ENCODE measurements at places on chromosomes 13 and 19.
A peak's percentile ranks its signal among the peaks of the same experiment; 100 is the strongest.

- no peak for DNase-seq
These were observed 103.7 kb downstream of the LACC1 start for GRCh38 chr13:43983373-43983772.

DNA sequence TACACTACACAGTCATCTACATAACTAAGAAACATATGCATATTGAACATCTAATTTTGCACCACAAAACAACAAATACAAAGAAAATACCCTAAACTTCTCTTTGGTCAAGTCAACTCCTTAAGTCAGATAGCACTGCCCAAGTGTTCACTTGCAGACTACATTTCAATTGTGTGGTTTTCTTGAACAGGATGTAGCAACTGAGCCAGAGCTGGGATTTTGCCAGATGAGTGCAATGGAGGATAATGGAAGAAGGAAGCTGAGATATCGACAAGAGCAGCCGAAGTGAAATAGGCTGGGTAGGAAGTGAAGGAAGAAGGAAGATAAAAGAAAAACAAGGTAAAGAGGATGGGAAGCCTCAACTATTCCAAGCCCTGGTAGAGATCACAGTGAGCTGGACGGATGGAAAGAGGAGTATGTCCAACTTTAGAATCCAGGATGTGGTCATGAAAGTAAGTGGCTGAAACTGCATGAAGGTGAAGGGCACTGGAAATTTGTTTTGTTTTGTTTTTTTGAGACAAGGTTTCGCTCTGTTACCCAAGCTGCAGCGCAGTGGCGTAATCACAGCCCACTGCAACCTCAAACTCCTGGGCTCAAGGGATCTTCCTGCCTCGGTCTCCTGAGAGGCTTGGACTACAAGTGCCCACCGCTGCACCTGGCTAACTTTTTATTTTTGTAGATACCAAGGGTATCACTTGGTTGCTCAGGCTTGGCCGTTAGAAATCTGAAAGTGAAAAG is 15.0 kb downstream of the NUFIP1 start:
- no peak for DNase-seq

DNA sequence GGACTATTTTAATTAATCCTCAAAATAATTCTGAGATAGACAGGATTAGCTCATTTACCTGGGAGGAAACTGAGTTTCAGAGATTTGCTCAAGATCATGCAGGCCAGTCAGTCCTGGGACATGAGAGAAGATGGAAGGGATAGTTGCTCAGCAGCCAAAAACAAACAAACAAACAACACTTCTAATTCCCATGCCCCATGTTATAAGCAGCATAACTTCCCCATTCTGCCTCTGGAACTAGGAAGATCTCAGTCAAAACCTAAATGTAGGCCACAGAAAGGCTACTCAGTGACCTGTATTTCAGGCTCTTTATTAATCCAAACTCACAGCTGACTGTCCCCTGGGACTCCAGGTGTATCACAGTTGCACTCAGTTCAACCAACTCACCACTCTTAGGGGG is 489.2 kb upstream of the NBEA start:
- no peak for DNase-seq

GRCh38 chr19:13163609-13164342 is 13.6 kb downstream of the IER2 start:
- DNase-seq: no peak

- DNase-seq: no peak
These were observed 5.6 kb downstream of the LILRB4 start for GRCh38 chr19:54668353-54668752.

- DNase-seq: no peak
These were observed 918 bp upstream of the FUZ start for GRCh38 chr19:49814010-49814409.

DNA sequence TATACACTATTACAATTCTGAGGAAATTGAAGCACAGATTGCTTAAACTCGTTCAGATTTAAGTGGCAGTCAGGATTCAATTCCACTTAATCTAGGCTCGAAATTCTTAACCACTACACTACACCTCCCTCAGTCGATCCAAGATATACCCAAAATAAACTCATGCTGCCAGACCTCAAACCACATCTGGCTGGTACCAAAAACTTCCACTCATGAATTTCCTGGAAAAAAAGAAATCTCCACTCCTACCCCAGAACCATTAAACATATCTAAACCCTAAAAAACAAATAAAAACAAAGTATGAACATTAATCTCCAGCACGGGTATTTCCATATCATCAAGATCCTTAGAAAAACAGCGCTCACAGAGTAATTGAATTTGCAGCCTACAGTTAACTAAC is 1.1 kb downstream of the ZFP30 start:
- no peak for DNase-seq

DNA sequence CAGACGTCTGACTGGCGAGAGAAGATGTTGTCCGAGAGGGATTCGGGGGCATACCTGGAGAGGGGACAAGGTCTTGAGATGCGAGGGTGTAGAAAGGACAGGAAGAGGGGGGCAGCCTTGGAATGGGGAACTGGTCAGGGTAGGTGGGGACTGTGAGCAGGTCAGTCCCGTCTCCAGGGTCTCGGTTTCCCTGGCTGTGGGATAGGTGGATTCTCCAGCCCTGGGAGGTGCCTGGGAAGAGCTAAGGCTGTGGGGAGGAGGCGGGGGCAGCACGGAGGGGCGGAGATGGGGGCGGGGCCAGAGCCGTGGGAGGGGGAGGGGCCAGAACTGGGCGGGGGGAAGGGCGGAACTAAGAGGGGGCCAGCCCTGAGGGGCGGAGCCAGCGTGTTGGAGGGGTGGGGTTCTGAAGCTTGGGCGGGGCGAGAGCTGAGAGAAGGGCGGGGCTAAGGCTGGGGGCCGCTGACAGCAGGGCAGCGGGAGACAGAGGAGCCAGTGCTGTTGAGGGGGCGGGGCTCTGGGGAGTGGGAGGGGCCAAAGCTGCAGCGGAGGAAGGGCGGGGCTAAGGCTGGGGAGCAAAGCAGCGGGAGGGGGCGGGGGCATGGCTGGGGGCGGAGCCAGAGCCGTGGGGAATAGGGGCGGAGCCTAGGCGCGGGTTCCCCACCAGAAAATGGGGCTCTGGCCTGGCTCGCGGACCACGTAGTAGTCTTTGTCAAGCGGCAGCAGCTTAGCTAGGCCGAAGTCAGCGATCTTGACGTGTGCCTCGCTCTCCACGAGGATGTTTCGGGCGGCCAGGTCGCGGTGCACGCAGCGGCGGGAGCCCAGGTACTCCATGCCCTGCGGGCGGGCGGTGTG is 9.5 kb upstream of the INSL3 start:
- DNase-seq: no peak

GRCh38 chr13:98741741-98742435 is 10.6 kb downstream of the SLC15A1 start:
- no peak for DNase-seq

- peak; percentile 25 for DNase-seq
These were observed 9.1 kb downstream of the ZNF653 start for GRCh38 chr19:11496391-11497163.

DNA sequence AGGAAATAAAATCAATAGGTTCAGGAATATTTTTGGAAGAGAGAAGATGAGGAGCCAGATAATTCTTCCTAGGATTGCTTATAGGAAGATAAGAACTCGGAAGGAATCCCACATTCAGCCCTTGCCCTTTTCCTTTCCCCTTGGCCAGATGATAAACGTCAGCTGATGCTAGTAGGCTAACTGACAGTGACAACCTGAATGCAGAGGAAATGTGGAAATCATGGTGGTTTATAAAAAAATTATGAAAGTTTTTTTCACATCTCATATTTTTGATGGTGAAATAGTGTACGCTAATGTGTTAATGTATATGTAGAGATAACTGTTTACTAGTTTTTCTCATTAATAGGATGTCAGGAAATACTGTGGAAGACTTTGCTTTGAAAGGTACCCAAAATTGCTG is 56.9 kb downstream of the EDNRB start:
- DNase-seq: no peak

- DNase-seq: peak; percentile 32
These were observed 3.4 kb downstream of the DMKN start for GRCh38 chr19:35509861-35510625.

- DNase-seq: no peak
These were observed 158.1 kb downstream of the ZIC5 start for GRCh38 chr13:99813336-99814095.

DNA sequence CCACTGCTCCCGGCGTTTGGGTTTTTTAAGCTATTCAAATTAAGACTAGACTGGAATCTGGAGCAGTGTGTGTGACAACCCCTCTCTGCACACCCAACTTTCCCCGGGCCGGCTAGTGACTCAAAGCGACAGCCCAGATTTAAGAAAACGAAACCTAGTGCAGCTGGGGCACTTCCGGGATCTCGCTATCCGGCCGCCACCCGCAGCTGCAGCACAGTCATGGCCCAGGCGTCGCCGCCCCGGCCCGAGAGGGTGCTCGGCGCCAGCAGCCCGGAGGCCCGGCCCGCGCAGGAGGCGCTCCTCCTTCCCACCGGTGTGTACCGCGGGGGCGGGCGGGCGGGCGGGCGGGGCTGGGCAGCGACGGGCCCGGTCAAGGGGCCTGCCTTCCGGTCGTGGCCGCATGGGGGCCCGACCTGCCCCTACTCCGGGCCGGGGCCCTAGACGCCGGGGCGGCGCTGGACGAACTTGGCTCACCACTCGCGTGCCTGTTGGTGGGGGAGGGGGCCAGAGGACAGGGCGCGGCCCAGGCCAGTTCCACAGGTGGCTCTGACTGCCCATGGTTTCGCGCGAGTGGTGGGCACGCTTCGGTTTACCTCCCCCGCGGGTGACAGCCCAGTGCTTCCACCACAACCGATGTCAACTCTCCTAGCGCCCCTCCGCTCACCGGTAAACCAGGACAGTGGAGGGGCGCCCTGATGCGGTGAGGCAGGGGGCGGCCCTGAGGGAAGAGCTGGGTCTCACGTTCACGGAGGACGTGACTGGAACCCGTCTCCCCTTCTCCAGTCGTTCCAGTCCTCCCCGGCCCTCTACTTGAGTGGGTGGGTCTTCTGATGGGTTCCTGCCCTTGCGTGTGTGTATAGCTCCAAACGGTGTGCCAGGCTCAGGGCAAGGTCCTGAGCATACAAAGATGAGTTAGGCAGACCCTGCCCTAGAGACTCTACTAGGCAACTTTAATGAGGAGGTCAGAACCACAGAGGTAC is at the start of gene PHF11:
Gene PHF11, plus strand, starts transcription at position 171 of the 980 bp plus-strand sequence. Its CDS starts 49 bp downstream, at position 220.
- DNase-seq: peak; percentile 85

DNA sequence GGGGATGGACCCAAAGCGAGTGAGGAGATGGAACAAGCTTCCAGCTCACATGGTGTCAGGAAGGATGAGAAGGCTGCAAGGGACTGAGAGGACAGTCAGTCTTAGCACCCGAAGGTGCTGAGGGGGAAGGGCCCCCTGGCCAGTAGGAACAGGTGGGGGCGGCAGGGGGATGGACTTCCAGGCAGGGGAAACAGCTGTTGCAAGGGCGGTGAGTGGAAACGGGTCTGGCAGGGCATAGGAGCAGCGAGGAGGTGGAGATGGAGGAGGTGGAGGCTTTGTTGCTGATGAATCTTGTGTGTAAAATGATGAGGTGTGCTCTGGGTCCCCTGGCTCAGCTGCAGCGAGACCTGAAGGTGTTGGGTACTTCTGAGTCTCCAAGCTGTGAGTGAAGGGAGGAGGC is 1.2 kb downstream of the MAP1S start:
- DNase-seq: no peak

GRCh38 chr13:97492684-97493371 is 58.9 kb downstream of the RAP2A start:
- DNase-seq: no peak

GRCh38 chr19:48487948-48488347 is 18.8 kb downstream of the CYTH2 start:
- DNase-seq: no peak

GRCh38 chr13:91661692-91662490 is 263.5 kb downstream of the GPC5 start:
- DNase-seq: no peak

DNA sequence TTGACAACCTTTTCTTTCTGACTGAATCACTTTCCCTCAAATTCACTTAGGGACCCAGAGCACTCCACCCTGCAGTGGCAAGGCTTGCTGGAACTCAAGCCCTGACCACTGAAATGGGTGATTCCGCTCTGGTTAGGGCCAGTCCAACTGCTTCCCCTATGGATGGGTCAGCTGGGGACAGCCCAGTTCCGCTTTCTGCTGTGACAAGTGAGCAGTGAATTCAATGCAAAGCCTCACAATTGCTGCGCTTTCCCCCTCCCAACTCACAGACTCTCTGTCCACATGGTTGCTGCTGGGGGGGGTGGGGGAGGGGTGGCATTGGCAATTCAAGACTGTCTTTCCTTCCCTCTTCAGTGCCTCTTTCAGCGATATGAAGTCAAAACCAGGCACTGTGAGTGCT is 18.7 kb downstream of the CD70 start:
- no peak for DNase-seq

DNA sequence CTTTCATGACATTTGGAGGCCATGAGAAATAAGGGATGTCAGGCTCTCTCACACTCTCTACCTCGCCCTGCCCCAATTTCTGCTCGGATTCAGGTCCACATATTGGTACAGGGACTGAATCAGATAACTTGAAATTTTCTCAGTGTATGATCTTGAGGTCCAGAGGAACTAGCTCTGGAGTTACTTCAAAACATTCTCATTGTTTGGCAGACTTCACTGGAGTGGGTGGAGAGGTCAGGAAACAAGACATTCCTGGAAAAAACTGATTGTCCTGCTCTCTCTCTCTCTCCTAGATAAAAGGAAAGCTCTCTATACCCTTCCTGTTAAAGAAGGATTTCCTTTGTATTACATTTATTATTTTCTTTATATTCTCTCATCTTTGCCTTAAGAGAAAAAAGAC is 428.1 kb upstream of the DACH1 start:
- DNase-seq: no peak

DNA sequence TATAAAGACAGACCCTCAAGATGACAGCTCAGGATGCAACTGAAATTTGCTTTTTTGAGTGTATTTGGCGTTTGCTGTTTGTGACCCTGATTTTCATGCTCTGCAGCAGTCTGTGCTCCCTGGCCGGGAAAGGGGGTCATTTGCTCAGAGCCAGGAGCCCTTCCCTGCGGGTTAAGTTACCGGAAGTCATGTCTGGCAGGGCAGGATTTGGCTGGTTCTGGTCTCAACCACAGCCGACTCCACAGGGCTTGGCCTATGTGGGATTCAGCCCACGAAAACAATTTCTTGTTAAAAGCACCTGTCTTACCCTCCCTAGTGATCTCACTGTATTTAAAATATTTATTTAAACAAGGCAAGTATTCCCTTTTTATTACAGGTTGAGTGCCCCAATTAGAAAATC is 22.6 kb downstream of the MCF2L start:
- no peak for DNase-seq

DNA sequence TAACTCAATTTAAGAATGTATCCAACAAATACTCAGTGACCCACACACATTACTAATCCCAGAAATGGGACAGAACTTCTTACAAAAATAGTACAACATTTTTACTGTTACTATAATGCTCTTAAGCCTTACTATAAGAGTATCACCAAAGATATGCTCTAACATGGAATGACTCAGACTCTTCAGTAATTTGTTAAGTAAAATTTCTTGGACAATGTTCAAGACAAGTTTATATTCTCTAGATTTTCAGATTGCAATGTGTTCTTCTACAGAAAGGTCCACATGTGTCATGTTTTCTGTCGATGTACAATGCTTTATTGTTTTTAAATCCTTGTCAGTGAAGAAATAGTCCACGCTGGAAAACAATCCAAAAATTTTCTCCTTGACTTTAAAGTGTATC is 66.3 kb upstream of the RFXAP start:
- no peak for DNase-seq

All from stimulated activated CD8-positive, alpha-beta memory T cell treated with anti-CD3 and anti-CD28 coated beads, Interleukin-7, amount 100 ng/mL, for 4 hours (primary cell).